ENCODE measurements at places on chromosomes 6 and 20.

- DNase-seq: no peak
Measured at GRCh38 chr6:44339763-44340625, 2.5 kb upstream of the SPATS1 start.

- peak; percentile 10 for DNase-seq
Measured at GRCh38 chr6:144581812-144582537, 296.8 kb downstream of the UTRN start.

DNA sequence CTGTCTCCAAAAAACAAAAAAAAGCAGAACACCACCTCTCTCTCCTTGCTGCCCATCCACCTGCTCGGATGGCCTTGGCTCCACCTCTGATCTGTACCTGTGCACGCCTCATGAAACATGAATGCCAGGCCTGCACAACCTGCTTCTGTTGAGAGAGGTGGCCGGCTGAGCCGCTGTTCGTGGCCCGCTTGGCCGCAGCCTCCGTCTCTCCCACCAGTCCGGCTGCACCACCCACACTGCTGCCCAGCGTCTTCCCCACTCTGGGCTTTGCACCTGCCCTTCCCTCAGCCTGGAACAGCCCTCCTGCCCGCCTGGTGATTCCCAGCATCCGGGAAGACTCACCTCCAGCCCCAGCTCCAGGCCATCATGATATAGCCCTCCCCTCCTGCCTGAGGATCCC, 12.2 kb upstream of the ZBTB46 start:
- DNase-seq: no peak

DNA sequence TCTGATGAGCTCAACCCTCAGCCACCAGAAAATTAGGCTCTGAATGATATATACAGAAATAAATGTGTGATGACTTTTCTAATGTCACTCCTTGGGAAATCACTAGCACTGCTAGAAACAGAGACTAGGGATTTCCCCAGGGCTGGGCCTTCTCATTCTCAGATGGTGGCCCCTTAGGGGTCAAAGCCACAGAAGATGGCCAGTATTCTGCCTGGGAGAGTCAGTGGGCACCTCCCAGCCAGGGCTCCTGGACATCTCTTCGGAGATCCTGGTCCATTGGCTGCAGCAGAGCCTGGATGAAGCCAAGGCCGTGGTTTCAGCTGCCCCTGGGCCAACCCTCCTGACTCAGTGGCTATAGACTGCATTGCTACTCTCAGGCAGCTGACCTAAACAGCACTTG, 276.9 kb upstream of the SUPT3H start:
- DNase-seq: no peak

DNA sequence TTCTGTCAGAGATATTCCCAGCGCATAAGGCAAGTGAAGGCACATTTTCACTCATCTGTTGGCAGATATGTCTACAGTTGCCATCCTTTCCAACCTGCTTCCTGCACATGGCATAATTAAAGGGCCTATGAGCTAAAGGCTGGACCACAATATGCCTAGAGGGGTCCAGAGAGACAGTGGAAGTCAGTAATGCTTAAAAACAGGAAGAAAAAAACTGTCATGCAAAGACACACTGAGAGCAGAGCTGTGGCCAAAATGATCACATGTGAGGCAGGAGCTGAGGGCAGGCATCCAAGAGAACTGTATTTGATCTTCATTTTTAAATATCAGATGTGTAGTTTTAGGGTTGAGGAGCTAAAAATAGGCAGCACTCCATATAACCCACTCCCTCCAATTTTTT, 125.0 kb upstream of the BACH2 start:
- no peak for DNase-seq

GRCh38 chr6:128240024-128240428, 280.4 kb downstream of the PTPRK start:
- DNase-seq: no peak

- DNase-seq: no peak
Measured at GRCh38 chr6:161949531-161949930, 675.7 kb upstream of the AGPAT4 start.

GRCh38 chr20:41617059-41617901, 897 bp downstream of the CHD6 start:
- no peak for DNase-seq

- no peak for DNase-seq
Measured at GRCh38 chr20:58609026-58609425, 42.1 kb upstream of the STX16 start.

DNA sequence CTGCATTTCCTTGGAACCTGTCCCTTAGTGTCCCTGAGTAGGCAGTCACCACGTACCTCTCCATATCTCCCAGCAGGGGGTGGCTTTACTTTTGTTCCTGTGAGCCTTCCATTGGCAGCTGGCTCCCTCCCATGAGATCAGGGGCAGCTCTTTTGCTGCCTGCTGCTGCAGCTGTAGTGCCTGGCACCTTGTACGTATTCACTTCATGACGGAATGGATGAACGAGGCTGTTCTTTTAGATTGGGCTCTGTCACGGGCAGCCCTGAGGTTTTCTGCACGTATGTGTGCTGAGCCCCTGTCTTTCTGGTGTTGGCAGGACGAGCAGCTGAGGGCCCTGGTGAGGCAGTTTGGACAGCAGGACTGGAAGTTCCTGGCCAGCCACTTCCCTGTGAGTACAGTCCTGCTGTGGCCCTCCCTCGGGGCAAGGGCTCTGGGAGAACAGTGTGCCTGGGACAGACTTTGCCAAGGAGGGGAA, 14.6 kb downstream of the MYBL2 start:
- DNase-seq: peak; percentile 75

DNA sequence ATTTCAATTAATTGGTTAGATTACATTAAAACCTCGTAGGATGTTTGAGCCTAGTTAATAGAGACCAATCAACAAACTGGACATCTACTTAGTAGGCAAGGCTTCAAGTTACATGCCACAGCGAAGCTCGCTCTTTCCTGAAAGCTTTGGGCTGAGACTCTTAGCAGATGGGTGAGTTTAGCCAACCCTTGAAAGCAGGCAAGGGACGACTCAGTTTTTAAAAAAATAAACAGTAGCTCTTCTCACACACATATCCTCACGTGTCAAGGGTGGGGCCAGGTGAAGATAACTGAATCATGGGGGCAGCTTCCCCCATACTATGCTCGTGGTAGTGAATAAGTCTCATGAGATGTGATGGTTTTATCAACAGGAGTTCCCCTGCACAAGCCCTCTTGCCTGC, 775 bp downstream of the MTFR2 start:
- no peak for DNase-seq

- no peak for DNase-seq
Measured at GRCh38 chr6:158251565-158251964, 60.7 kb upstream of the TULP4 start.

DNA sequence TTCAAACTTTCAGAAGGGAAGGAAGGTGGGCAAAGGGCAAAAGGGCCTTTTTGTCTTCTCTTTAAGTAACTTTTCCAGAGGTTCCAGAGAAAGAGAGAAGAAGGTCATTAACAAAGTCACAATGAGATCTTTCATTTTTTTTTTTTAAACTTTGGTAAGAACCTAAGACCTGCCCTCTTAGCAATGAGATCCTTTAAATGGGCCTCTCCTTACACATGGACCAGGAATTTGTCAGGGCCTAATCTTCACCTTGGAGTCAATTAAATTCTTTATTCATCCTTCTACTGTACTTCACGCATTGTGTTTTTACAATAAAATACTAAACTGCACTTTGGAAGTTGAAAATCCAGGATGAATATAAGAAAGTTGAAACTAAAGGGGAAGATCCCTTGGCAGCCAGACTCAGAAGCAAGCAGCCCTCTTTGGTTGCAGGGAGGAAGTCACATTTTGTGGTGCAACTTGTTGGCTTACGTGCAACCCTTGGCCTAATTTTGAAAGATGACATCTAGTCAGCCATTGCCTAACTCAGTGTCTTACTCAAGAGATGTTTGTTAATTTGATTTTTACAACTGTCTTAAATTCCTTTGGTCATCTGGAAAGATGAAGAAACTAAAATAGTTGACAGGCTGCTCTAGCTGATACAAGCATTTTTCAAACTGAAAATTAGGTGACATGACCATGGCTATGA, 11.9 kb upstream of the TMEM170B start:
- no peak for DNase-seq

GRCh38 chr6:7161845-7162244, 54.1 kb downstream of the RREB1 start:
- DNase-seq: no peak

DNA sequence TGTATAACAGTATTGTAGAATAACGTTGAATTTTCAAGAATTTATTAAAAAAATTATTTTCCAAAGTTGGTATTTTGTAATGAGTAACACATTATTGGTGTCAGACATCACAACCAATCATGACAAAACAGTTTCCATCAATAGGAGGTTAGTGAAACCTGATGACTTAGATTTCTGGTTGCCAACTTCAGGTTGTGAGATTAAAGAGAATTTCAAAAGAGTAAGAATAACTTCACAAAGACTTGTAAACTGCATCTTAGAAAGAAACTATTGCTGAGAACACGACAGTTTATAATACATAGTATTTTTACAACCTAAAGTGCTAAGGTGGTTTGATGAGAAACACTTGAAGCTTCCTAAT, 159.2 kb upstream of the ARG1 start:
- no peak for DNase-seq

DNA sequence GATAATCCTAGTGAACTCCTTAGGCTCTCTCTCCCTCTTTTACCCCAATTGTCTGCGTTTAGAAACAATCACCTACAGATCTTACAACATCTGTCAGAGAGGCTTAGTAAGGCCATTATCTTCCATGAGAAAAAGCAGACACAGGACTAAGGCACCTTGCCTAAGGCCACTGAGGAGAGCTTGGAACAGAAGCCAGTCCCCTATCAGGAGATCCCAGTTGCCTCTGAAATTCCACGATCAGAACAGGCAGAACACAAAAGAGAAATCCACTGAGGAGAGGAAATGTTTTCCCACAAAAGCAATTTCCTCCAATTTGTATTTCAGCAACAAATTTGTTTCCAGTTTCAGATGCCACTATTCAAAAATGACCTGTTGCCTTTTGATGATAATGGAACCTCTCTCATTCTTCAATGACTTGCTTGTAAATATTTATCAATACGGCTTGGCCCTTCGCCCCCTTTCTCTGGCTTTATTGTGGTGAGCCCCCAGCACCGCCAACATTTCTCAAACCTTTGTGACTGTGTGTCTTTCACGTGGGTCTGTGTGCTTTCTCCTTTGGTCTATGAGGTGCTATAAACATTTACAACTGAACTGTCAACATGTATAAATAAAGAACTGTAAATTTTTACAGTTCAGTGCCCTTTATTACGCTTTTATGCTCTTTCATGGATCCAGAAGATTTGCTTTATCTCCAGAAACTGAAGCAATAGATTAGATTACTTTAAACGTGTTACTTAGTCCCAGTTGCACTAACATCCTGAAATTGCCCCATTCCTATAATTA, 187.8 kb upstream of the PHACTR1 start:
- DNase-seq: no peak

DNA sequence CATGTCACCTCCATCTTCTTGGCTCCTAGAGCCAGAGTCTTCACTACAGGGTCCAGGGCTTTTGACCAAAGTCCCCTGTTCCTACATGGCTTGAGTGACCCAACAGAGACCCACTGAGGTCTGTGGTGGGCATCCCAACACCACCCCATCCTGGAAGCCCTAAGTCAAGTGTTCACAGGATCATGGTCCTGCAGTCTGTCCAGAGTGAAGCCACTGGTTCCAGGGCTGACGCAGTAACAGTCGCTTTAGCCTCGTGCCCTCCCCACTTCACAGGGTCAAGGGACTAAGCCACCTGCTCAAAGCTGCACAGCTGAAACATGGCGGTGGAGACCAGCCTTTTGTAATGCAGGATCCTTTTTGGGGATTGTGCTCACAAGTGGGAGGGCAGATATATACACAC, 133.9 kb downstream of the JPH2 start:
- DNase-seq: no peak

All from NCI-H524 treated with DMSO at 0.1 percent for 48 hours (cell line).